Stimulated activated CD4-positive, alpha-beta T cell treated with anti-CD3 and anti-CD28 coated beads, Interleukin-1b, Interleukin-23, amount 100 ng/mL, for 24 hours (primary cell): ENCODE measurements at places on chromosomes 4 and X.

DNA sequence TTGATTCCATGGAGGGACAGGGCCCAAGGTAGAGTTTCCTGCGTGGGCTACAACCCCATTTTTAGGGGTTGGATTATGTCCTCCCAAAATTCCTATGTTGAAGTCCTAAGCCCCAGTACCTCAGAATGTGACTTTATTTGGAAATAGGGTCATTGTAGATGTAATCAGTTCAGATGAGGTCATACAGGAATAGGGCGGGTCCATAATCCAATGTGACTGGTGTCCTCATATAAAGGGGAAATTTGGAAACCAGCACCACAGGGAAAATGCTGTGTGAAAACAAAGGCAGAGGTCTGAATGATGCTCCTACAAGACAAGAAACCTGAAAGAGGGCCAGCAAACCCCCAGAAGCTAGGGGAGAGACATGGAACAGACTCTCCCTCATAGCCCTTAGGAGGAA is 31.1 kb upstream of the MAMLD1 start:
- no peak for DNase-seq

- no peak for DNase-seq
Measured at GRCh38 chr4:61831987-61832386, 631.9 kb downstream of the ADGRL3 start.

DNA sequence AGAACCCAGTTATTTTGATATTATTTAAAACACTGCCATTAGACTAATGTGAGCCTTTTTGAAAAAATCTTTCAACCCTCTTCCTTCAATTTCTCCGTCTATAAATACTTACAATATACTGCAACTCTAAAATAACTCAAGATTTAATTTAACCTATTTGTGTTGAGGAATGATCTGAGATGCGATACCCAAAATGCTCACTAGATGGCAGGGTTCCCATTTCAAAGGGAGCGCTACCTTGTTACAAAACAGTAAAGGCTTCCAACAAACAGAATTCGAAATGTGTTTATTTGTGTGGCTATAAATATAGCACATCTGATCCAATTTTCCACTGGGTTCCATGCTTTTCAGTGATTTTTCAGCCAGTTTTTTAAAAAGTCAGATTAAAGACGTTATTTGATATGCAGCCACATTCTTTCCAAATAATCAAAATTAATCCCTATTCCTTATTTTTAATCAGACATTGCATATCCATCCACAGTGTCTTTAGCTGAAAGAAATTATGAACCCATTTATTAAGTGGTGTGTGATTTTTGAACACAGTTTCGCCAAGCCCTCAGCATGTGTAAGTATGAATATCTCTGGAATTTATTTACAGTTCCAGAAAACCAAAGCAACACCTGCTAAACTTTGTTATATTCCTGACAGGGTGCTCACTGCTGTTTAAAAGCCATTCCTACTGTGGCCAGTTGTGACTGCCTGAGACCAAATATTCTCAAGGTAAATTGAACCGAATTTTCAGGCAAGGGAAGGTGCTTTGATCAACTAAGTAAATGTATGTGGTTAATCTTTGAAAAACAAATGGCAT is 668.0 kb upstream of the LCORL start:
- peak; percentile 6 for DNase-seq

DNA sequence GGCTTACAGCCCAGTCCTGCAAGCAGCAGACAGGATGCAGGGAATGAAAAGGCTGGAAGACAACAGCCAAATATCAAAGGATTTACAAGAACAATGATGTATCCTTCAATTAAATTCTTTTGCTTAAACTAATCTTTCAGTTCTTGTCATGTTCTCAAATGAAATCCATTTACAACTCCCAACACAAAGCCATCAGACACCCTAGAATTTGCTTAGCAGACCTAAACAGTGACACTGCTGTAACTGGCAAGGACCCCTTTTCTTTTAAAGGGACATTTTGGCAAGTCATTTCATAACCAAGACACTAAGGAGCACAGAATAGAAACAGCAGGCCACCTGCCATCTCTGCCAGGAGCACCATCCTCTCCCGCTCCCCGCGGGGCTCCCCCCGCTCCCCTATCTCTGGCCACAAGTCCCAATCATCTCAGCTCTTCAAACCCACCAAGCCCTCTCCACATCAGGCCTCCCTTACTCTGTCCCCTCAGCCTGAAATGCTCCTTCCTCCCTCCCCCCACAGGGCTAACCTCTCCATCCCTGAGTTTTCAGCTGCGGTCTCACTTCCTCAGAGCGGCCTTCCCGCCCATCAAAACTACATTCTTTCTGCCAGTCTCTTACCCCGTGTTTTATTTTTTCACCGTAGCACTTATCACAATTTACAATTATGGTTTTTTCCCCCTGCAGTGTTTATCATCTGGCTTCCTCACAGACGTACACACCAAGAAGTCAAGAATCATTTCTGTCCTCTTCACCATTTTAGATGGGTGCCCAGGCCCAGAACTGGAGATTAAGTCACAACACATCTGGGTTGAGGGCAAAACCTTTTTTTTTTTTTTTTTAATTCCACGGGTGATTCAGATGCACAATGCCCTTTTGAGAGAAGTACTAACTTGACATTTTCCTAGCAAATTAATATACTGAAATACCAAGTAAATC is 45.8 kb downstream of the TSPAN5 start:
- DNase-seq: no peak

GRCh38 chrX:154802947-154803346 is 2.3 kb downstream of the MPP1 start:
- DNase-seq: no peak

DNA sequence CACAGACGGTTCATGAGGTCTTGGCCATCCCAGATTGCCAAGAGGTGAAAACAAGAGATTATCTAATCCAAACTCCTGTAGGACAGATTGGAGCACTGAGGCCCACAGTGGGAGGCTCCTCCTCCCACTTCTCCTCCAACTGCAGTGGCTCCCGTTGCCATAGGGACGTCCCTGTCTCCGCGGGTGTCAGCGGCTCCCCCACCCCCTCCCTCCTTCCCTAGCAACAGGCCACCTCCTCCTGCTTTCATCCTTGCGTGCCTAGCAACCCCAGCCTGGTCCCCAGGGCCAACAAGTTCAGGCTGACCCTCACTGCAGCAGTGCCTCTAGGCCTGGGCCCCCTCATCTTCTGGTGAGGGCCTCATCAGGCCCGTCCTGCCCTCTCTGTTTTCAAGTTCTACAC is 6.8 kb upstream of the IQSEC2 start:
- no peak for DNase-seq

DNA sequence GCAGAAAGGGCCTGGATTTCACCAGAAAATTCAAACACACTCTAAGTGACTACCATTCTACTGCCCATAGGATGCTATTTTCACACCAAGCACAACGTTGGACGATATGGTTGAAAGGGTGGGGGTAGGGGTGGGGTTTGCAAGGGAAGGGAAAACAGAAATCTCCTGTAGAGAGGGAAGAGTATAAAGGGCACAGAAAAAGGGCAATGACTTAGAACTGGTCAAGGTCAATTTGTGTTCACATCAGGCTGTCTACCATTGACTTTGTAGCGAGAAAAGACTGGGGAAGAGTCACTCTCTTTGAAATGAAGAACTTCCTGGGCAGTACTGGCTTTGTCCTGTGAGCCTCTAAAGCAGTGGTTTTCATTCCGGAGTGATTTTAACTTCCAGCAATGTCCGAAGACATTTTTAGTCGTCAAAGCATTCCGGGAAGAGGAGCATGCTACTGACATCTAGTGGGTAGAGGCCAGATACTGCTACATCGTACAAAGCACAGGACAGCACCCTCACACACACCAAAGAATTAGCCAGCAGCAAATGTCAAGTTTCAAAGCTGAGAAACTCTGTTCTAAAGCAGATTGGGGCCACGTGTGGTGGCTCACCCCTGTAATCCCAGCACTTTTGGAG is 48.4 kb upstream of the SLC7A3 start:
- no peak for DNase-seq

DNA sequence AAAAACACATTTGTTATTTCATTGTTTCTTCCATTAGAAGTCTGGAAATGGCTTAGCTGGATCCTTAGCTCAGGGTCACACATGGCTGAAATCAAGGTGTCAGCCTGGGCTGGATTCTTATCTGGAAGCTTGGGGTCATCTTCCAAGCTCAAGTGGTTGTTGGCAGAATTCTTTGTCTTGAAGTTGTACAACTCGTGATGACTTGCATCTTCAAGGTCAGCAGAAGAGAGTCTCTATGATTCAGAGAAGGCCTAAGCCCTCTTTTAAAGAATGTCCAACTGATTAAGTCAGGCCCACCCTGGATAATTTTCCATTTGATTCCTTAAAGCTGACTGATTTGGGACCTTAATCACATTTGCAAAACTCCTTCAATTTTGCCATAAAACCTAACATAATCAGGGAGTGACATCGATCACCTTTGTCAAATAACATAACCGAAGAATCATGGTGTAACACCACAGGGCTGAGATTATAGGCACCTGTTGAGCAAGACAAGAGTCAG is 22.1 kb downstream of the TMSB4X start:
- no peak for DNase-seq

DNA sequence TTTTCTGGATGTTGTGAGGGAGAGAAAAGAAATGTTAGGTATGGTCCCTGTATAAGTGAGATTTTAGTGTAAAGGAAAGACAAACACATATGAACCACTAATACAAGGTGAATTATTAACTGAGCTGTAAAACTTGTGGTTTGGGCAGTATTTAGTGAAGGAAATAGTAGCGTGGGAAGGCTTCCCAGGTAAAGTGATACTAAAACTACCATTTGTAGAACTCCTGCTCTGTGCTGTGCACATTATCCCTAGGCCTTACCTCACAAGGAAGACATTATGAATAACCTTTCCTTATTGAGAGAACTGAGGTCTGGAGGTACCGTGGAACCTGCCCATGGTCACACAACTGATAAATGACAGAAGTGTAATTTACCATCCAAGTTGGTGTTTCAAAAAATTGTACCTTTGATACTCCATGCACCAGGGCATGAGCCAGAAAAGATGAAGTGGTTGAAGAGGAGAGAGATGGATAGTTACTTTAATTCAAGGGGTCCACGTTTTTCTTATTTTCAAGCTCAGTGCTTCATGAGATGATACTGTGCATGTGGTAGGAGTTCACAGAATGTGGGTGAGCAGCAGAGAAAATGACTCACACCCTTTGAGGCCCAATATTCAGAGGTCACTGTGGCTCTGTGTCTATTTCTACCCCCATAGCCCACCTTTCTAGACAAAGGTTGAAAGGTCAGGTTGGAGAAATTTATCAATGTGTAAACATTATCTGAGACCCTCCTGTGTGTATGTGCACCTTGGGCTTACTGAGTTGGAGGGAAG is 2.6 kb upstream of the VSIG4 start:
- no peak for DNase-seq

DNA sequence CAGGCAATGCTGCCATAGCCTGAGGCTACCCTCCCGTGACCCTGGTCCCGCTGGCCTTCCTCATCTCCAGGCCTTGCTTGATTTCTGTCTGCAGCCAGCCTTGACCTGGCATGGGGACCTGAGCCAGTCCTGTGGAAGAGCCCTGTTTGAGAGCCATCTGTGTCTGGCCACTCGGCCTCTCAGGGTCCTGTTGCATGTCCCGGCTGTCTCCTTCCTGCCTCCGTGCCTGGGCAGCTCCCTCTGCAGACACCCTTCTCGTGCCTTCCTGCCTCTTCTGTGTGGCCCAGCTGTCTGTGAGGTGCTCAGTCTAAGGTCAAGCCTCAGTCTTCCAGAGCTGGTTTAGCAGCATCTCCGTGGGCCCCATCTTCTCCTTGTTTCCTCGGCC is 108.4 kb downstream of the SORCS2 start:
- no peak for DNase-seq

DNA sequence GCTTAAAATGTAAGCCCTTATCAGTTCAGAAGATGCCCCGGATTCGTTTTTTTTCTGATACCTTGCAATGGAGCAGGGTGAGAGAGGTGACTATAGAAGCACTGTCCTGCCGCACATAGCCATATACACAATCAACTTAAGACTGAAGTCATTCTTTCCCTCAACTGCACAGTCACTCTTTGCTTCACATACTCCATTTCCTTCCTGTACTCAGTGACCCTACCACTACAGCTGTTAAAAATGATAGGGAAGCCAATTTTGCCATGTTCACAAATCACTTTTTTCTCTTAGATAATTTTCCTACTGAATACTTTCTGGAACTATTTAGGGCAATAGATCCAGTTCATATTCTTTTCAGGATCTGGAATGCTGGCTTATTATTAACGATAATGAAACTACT is 300.0 kb downstream of the ANK2 start:
- DNase-seq: no peak

- DNase-seq: no peak
Measured at GRCh38 chrX:151912780-151913179, at the start of gene MAGEA4. TSS of gene MAGEA4 (plus strand) at chrX:151912889. CDS start at chrX:151923665, 10,776 bp downstream.

DNA sequence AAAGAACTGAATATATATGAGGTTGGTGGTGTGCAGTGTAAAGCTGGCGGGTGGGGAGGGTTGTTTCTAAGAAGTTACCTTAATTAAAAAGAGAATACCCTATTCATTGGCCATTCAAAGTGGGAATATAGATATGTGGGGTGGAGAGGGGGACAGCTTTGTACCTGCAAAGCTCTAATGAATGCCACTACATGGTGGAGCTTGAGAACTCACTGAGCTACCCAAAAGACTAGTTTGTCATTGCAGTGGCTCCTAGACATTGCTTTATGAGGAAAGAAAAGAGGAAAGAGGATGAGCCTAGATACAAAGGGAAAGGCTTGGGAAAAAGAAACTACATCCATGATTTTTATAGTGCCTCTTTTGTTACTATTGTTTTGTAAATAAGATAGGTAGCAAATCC is 209.9 kb upstream of the SPRY1 start:
- DNase-seq: no peak

DNA sequence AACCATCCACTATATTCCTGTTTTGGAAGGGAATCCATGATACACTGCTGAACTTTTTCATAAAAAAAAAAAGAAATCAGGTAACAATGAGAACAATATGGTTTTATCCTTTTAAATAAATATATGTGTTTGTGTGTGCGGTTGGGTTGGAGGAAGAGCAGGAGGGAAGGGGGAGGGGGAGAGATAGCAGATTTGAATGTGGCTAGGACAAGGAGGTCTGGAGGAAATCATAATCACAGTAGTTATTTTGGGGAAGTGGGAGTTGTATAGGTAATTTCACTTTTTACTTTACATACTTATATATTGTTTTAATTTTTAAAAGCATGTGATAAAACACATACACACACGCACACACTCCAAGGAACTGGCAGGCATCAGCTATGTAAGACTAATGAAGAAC is 134.5 kb upstream of the MBNL3 start:
- DNase-seq: no peak

GRCh38 chr4:68708566-68708965 is 38.1 kb upstream of the UGT2B15 start:
- DNase-seq: no peak

- no peak for DNase-seq
Measured at GRCh38 chr4:184409502-184409901, 64.8 kb downstream of the IRF2 start.

- no peak for DNase-seq
Measured at GRCh38 chrX:94424456-94424855, 750.5 kb downstream of the FAM133A start.

DNA sequence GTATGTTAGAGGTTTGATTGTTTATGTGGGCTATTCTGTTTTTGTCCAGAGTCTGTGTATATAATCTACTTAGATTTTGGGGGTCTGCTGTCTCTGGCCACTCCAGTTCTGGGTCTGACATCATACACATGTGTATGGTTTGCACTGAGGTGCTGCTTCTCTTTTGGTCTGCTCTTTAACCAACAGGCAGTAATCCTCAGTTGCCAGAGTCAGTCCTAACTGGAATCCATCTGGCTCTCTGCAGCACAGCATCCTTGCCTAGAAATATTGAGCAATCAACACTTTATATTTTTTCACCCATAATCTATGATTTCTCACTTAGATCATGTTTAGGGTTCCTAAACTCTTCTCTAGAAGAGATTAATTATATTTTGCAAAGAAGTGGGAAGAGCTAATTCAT is 98.3 kb upstream of the SFRP2 start:
- no peak for DNase-seq
